ENCODE measurements at places on chromosomes 3 and 15.
A peak's percentile ranks its signal among the peaks of the same experiment; 100 is the strongest.

GRCh38 chr3:58307639-58308215 lies 1.4 kb downstream of the HTD2 start:
- no peak for DNase-seq

- DNase-seq, result no peak
Observed at GRCh38 chr3:179961071-179961702, 75.5 kb downstream of the PEX5L start.

DNA sequence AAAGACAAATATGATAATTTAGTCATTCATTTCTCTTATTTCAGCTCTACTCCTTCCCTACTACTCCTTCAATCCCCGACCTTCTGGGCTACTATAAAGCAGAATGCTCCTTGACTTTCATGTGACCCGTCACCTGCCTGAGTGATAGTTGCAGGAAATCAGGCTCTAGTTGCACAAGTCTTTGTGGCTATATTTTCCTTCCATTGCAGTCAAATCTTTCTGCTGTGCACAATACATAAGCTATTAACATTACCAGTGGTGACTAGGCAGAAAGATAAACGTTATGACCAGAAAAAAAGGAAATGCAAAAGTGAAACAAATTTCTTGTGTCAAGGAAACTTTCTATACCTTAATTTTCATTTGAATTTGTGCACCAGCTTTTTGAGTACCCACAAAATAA lies 2.3 kb downstream of the SUCNR1 start:
- DNase-seq, result no peak

- DNase-seq, result peak; percentile 54
Observed at GRCh38 chr3:46378426-46378942, 7.7 kb downstream of the CCR5 start.

DNA sequence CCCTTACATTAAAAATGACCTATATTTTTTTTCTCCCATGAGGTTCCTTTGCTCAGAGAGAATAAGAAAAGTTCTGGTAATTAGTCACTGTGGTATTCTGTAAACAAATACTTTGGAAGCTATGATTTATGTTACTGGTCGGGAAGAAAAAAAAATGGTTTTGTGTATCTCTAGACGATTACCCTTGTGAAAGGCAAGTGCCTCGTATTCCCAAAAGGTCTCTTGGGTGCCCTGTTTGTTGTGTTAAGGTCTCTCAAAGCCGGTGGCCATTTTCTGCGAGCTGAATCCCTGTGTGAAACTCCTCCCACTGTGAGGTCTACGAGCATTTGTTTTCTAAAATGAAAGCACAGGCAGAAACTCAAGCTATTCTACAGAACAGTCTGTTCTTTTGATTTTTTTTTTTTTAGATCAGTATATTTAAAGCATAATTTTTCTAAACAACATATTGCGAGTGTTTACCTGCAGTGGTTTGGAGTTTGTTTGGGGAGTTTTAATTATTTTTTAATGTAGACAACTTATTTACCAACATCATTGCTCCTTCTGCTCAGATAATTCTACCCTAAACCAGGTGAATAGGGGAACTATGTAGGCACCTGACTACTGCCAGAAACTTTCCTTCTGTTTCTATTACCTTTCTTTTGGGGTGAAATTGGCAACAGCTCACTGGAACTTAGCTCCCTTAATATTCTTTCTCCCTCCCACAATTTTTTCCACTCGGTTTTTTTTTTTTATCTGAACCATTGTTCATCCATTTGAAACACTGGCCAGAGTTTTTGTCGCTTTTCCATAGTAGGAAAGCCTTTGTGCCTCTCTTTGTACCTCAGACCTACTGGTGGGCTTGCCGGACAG lies 44.0 kb downstream of the ZBTB38 start:
- no peak for DNase-seq

- DNase-seq, result no peak
Observed at GRCh38 chr3:117490716-117491115, 781.1 kb downstream of the TUSC7 start.

DNA sequence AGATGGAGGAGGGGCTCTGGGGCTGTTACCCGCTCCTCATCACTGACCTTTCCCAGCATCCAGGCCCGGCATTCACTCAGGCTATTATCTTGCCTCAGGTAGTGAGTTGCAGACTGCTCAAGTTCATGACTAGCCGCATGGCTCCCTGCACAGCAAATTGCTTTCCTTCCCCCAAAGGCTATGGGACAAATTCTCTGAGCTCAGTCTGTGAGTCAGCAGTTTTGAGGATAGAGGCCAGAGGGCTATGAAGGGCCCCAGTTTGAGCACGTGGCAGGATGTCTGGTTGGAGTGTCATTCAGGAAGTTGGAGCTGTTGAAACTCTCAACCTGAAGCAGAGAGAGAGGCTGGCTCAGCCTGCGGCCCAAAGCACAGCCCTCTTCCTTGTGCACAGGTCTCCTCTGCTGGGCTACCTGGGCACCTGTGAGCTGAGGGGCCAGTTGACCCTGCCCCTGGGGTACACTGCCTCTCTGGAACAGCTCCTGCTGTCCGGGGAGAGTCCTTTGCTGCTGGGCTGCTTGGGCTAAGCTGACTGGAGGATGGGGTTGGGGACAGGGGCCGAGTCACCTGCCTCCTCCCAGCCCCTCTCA lies 7.9 kb downstream of the FAH start:
- DNase-seq, result no peak

GRCh38 chr3:197149528-197149927 lies 119.9 kb upstream of the MELTF start:
- no peak for DNase-seq

- DNase-seq, result no peak
Observed at GRCh38 chr3:167228135-167228534, 152.0 kb downstream of the ZBBX start.

DNA sequence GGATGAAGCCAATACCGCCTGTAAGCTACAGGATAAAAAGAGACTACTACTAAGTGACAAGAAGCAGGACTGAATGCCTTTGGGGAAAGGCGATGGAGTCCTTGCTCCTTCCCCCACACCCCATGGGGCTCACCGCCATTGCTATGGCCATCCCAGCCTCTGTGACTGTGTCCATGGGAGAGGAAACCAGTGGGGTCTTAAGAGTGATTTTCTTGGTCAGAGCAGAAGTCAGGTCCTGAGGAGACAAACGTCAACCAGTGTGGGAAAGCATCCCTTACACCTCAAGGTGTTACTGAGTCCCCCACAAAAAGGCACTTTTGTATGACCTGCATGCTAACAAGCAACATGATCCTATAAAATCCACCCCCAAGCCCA lies 913 bp downstream of the IMPDH2 start:
- no peak for DNase-seq

GRCh38 chr3:172258624-172259023 lies 189.6 kb downstream of the GHSR start:
- DNase-seq, result no peak

- DNase-seq, result no peak
Observed at GRCh38 chr3:101063401-101063800, 70.2 kb upstream of the ABI3BP start.

- no peak for DNase-seq
Observed at GRCh38 chr3:115512565-115513415, 110.5 kb upstream of the GAP43 start.

DNA sequence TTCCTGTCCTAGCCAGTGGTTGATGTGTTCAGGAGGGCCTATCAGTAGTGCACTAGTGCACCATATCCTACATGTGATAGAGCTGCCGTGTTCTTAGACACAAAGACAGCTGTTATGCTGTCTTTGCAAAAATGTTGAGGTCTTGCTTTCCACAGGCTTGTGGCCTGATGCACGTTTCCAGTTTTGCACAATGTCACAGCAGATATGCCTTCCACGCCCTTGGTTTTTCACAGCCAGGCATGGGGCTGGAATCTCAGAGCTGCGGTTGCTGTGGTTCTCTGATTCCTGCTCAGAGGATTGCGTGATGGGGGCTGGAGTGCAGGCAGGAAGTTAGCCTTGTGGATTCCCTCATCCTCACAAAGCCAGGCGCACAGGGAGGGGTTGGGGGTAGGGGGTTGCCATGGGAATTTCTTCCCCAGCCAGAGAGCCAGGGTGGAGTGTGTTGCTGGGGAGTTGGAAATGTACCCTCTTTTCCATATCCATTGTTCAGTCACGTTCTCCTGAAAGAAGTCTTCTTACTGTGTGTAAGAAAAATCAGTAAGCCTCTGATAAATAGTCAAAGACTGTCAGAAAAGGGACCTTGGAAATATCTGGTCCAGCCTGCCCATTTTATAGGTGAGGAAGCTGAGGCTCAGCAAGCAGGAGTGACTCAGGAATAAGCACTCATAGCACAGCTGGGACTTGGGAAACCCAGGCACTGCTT lies 79.4 kb downstream of the SMAD3 start:
- peak; percentile 45 for DNase-seq

- DNase-seq, result no peak
Observed at GRCh38 chr15:56798639-56799038, 65.3 kb upstream of the ZNF280D start.

- no peak for DNase-seq
Observed at GRCh38 chr3:113147681-113148261, 63.6 kb upstream of the BOC start.

Measured in iPS DF 6.9 (cell line).